ENCODE measurements at places on chromosomes 16 and 17.

- DNase-seq = no peak
Measured at GRCh38 chr17:77926981-77927380, 31.5 kb upstream of the TNRC6C start.

DNA sequence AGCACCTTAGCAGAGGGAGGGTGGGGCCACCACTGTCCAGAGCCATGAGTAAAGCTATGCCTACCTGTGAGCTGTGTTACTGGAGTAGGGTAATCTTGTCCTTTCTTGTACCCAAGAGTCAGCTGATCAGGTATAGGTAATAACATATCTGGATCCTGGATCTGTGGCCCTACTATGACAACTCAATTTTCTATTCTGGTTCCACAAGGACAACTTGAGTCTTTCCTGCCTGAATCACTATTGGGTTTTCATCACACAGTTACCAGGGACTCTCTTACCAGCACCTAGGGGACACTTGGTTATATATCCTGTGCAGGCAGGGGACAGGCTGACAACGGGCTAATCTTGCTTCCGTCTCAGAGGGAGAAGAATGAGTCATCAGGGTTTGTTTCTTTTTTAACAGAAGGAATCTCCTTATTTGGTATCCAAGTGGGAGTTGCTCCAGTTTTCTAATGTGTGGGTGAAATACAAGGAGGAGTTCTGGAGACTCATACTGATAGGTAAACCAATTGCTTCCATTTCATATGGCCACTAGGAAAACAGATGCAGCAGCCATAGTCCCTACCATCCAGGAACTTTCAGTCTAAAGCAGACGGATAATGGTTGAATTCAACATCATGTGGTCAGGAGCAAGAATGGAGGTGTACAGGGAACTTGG, 6.8 kb downstream of the ZNF267 start:
- DNase-seq = no peak

DNA sequence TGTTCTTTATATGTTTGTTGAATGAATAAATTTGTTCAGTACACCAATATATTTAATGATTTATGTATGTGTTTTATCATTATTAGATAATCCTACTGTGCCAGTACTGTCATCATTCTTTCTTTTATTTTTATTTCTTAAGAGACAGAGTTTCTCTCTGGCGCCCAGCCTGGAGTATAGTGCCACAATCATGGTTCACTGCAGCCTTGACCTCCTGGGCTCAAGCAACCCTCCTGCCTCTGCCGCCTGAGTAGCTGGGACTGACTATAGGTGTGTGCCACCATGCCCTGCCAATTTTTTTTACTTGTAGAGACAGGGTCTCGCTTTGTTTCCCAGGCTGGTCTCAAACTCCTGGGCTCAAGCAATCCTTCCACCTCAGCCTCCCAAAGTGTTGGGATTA, 41.8 kb downstream of the PAFAH1B1 start:
- no peak for DNase-seq

DNA sequence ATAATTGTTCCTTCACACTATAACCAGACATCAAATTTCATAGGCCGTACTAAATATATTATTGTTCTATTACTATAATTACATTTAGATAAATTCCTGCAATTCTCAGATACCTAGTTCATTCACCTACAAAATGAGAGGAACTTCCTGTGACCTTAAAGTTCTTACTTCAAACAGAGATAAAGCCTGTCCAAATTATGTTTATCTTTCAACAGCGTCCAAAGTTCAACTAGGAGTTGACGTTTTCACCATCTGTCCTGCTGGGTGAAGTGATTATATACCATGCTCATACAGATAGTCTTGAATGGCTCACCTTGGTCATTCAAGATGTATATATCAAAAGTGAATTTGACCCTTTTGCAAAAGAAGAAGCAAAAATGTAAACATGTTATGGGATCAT, 440.6 kb downstream of the CDH8 start:
- DNase-seq = no peak

DNA sequence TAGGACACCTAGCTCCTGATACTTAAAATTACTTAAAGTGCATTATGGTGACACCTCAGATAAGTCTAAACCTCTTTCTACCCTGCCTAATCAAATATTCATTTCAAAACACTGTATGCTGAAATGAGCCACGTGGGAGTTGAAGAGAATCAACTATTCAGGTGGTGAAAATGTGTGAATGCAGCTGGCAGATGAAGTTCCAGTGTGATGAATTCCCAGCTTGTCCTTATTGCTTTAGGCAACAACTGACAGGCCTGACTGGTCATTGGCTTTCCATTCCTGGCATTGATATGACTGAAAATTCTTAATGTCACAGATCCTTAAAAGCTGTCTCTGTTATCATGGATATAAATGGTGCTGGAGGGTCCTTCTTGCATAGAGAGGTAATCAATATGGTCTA, 301.9 kb upstream of the TBX2 start:
- DNase-seq = no peak

GRCh38 chr16:80569440-80570105, 28.8 kb downstream of the DYNLRB2 start:
- no peak for DNase-seq

- peak; percentile 5 for DNase-seq
Measured at GRCh38 chr16:27424772-27425498, 23.0 kb downstream of the IL21R start.

GRCh38 chr16:87496447-87496801, 3.6 kb upstream of the ZCCHC14 start:
- no peak for DNase-seq

DNA sequence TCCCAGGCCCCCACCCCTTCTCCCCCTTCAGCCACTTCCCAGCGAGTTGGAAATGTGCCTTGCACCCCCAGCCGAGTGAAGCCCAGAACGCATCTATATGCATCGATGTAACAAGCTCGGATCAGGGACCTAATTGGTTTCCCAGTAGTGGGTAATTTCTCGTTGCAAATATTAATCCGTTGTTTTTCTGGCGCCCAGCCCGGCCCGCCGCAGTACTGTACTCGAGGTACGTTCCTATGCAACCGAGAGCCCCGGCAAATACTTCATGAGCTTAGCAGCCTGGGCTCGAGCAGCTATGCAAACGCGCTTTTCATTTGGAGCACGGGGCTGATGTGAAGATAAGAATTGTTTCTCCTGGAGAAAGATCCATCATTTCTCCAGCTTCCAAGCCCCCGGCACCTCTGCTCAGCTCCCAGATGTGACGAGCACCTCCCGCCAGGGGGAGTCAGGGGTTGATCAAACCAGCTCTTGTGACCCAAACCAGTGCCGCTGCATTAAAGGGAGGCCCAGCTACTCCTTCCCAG, 229.8 kb downstream of the KATNIP start:
- DNase-seq = no peak

GRCh38 chr17:13884347-13884746, 185.0 kb upstream of the COX10 start:
- no peak for DNase-seq

- peak; percentile 96 for DNase-seq
Measured at GRCh38 chr17:74957935-74958740, 14.4 kb downstream of the HID1 start.
